GM12878 (cell line): ENCODE measurements at places on chromosomes 5 and 9.

DNA sequence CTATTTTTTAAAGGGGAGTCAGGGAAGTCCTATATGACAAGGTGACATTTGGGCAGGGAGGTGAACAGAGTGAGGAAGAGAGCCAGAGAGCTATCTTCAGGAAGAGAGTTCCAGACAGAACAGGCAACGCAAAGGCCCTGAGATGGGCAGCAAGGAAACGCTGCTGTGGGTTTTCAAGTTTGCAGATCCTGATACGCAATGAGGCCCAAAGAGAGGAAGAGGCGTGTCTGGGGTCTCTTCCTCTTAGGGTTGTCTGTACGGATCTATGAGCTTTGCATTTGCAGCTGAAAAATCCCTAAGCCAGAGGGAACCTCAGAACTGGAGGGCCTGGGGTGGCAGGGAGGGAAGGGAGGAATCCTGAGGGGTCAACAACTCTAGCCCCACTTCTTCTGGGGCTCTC lies 13.6 kb downstream of the FAT2 start:
- no peak for DNase-seq

- DNase-seq: no peak
Measured at GRCh38 chr5:106530150-106530549, 1140.6 kb downstream of the EFNA5 start.

- DNase-seq: no peak
Measured at GRCh38 chr5:57779383-57780223, 297.0 kb upstream of the ACTBL2 start.

- no peak for DNase-seq
Measured at GRCh38 chr5:150694612-150695011, 6.2 kb downstream of the RBM22 start.

- DNase-seq: no peak
Measured at GRCh38 chr9:70607329-70607728, 192.9 kb upstream of the KLF9 start.

DNA sequence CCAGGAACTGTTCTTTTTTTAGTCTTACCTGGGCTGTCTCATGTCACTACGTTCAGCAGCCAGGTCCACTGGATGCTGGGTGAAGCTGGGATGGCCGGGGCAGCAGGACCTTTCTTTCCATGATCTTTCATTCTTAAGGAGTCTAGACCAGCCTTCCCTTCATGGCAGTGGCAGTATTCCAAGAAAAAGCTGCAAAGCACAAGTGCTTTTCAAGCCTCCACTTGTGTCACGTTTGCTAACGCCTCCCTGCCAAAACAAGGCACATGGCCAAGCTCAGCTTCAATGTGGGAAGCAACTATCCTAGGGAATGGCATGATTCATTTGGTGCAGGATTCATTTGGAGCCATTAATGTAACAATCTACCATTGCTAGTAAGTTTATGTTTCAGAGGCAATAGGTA lies 94.8 kb downstream of the RCL1 start:
- no peak for DNase-seq

- DNase-seq: no peak
Measured at GRCh38 chr9:10843151-10843550, 230.3 kb upstream of the PTPRD start.

GRCh38 chr5:130885691-130886090 lies 279.4 kb downstream of the HINT1 start:
- DNase-seq: no peak

GRCh38 chr5:35743644-35744043 lies 113.0 kb upstream of the IL7R start:
- no peak for DNase-seq

GRCh38 chr9:83024506-83025125 lies 38.3 kb downstream of the RASEF start:
- DNase-seq: no peak

- DNase-seq: peak; percentile 34
Measured at GRCh38 chr9:134449180-134449916, 123.1 kb downstream of the RXRA start.

DNA sequence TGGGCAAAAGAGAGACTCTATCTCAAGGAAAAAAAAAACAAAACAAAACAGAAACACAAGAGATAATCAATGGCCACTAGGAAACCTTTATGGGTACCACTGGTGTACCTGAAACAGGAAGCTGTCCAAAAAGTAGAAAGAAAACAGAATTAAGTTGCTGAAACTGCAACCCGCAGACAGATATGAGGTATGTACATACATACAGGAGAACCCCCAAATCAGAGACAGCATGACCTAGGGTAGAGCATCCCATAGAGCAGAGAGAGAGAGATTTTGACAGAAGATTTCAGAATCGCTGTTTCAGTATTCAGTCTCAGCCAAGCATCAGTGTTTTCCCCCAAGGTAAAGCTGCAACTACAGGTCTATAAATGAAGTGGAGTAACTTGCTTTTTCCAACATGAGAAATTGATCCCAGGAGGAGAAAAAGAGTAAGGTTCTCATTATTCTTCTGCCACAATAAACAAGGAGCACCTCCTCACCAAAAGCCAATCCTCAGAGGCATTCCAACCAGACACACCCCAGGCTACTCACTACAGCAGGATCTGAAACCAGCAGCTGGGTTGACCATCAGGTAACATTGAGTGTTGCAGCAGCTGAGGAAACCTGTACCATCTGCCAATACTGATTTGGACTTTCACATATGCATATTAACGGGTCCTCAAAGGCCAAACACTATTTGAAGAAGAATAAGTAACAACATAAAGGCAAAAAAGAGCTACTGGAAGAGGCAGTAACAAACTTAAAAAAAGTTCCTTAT lies 630.0 kb downstream of the TAF11L14 start:
- DNase-seq: no peak

GRCh38 chr5:28544501-28544900 lies 1506.1 kb upstream of the CDH9 start:
- DNase-seq: no peak

DNA sequence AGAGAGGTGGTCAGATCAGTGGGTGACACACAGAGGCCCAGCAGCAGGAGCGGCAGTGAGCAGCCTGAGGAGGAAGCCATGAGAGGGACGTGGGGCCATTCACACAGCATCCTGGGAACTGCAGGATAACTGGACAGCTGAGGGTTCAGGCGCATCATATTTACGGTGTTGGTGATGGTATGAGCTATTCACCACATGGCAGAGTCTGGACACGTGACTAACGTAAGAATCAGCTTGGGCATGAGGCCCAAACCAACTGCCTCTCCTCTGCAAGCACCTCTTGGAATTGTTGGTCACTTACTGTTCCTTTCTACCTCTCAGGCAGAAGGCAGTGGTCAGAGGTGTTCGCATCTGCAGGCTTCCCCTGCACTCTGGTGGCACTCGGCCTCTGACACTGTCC lies 141.1 kb downstream of the ENTREP1 start:
- DNase-seq: no peak

GRCh38 chr9:131578021-131578420 lies 32.7 kb downstream of the PRRT1B start:
- no peak for DNase-seq

GRCh38 chr9:97237311-97237786 lies 70.1 kb upstream of the CCDC180 start:
- no peak for DNase-seq

DNA sequence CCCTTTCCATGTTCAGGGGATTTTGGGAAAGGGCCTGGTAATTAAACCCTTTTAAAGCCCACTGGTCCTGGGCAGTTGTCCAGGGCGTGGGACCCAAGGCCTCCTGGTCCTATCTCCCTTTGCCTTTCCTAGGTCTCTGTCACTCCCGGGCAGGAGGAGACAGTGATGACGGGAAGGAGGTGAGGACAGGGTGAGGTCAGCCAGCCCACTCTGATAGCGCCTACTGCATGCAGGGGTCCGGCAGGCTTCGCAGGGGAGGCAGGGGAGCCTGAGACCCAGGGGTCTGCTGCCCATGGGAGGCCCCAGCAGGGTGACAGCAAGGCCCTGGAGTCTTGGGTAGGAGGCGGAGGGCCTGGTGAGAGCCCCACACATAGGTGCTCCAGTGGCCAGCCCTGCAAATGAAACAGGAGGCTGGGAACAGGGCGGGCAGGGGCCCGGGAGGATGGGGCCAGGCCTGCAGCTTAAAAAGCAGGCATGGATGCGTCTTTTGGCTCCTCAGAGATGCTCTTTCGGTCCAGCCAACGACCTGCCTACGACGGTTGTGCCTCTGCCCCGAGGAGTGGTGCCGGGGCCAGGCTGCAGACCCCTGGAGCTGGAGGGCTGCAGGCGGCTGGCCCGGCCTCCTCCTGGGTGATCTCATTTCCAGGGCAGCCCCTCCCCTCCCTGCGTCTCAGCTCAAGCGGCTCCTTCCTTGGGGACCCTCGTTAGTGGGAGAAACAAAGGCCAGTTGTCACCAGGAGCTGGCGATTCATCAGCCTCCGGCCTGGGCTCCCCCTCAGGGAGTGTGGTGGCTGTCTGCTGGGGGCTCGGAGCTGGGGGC lies 6.7 kb upstream of the RXRA start:
- no peak for DNase-seq

DNA sequence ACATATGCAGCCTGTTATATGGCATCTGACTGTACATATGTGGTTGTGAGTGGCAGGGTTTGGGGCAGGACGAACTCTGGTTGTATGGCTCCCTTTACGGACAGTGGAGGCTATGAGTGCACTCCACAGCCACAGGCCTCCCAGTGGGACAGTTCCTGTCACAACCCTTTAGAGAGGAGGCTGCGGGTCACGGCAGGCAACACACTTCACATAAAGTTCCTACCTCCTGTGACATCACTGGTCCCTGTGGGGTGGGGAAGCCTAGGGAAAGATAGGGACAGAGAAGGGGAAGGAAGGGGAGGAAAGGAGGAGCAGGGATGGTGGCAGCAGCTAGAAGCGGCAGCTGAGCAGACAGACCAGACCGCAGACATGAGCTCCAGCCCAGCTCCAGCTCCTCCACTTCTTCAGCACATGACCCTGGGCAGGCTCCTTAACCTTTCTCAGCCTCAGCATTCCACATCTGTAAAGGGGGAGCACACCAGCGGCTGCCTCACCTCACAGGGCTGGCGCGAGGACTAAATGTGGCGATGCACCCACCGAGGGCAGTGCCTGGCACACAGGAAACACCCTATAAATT lies 27.4 kb upstream of the CORO2A start:
- DNase-seq: no peak

DNA sequence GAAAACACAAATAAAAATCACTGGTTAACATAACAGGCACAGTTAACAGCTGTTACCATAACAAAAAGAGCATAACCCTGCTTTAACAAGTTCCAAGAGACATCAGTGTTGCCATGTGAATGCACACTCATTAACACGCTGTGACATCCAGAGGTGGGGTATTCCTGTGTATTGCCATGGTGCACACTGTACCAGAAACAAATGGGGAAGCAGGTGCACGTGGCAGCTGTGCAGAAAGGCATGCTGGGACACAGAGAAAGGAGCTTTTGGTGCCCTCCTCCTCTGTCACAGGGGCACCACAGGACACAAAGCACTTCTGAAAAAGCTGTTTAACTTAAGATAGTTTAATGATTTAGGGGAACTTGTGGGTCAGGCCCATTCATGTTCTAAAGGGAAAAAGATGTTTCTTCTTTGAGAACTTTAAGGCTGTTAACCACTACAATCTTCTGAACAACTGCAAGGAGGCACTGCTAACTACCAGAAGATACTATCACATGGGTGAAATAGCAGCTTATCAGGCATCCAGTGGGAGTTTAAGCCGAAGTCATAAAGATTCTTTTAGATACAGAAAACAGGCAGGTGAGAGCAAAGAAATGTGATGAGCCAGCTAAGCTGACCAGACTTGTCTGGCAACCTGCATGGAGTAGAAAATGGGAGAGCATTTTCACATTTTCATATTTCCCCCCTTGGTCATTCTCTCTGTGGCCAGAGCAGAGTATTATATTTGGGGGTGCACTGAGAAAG lies 56.4 kb upstream of the GOLPH3 start:
- no peak for DNase-seq

DNA sequence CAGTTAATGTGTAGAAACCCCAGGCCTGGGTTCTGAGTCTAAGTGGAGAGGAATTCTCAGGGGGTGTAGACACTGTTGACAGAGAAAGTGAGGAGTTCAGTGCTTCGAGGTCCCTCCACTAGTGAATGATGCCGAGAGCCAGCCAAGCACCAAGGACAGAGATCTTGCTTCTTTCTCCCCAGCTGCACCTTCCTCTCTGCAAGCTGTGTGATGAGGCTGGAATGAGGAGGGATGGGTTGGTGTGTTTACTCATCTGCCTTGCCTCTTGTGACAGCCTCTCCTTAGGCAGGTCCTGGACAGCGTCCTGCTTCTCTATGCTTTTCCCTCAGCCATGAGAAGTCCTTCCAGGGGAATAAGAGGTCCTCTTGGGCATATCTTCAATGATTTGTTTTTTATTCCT lies 35.3 kb downstream of the HNRNPH1 start:
- no peak for DNase-seq

GRCh38 chr9:73116031-73116430 lies 35.6 kb upstream of the ANXA1 start:
- DNase-seq: no peak

DNA sequence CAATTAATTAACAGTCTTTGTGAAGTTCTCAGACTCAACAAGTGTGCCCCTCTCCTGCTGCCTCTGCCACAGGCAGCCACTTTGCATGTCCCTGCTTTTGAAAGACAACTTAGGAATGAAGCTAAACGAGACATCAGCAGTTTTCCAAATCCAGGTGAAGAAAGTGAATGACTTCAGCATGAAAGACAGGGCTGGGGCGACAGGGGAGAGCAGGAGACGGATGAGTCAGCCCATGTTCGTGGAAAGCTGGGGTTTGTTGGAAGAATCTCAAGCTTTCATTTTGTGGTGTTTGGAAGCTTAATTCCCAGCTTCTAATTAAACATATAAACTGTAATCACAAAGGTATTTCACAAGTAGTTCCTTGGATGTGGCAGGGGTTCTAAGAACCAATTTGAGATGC lies 207.8 kb upstream of the MAP3K1 start:
- no peak for DNase-seq
